Activated CD4-positive, alpha-beta T cell treated with anti-CD3 and anti-CD28 coated beads, Interleukin-2, amount 10 ng/mL, durations not matched to agents 24 days and 14 days (primary cell): ENCODE measurements at places on chromosomes 12 and 14. TPM values are rescaled to one million over a fixed set of nuclear protein-coding genes. Genes with fewer than 3 reads are reported as not detected.

DNA sequence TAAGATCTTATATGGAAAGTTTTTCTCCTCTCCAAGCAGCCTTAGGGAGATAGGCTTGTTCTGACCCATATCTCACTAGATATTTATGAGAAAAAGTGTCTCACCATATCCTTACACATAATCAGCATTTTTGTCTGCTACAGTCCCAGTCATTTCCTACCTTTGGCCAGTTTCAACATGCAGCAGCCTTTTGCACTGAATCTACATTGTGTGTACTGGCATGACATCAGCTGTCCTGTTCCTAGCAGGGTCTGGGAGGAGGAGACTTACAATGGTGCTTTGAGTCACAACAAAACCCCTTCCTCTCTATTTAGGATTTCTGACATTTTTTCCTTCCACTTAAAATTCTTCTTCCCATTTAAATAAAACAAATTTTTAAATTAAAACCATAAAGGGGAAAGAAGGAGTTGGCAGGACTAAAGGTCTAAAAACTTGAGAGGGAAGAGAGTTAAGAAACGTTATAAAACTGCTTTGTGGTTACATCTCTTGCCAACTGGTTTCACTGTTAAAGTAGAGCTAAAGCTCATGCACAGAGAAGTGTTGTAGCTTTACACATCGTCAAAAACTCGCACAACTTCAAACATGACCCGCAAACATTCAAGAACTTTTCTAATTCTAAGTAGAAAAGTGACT, 53.3 kb upstream of the CERS5 start:
- no peak overlapping the region for H3K4me3 ChIP-seq
- no peak overlapping the region for H3K27ac ChIP-seq
- H3K36me3 ChIP-seq: peaks cover 20% of the 10 kb centered on the region
- peak; percentile 78 for DNase-seq

DNA sequence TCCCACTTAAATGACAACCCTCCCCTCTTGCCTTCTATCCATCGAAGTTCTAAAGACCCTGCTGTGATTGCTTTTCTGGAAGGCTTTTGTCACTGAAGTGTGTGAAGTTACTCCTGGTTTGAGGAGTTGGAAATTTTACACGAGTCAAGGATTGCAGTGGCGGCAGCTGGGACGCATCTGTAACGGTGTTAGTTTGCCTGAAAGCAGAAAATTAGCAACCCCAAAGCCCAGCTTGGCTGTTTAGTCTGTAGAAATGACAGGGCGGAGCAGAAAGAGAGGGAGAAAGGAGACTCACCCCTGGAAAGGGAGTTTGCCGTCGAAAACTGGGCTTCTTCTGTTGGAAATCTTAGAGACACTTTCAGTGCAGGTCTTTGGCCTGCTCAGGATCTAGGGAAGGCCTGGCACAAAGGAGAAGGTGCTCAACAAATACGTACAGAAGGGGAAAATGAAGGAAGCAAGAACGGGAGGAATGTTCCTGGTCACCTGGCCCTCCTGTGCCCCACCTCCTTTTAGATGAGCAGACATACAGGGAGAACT, 931 bp upstream of the MYF5 start:
- no peak overlapping the region for H3K4me3 ChIP-seq
- H3K36me3 ChIP-seq: no peaks in the 10 kb centered on the region
- H3K4me1 ChIP-seq: no peaks in the 10 kb centered on the region
- H3K27ac ChIP-seq: no peak overlapping the region

DLK1 gene
- total RNA-seq: not detected in 2 replicates

EIF2S3B gene
- total RNA-seq: 0.62 and 0.98 TPM in 2 replicates
